ENCODE measurements at places on chromosomes 6 and 20.

DNA sequence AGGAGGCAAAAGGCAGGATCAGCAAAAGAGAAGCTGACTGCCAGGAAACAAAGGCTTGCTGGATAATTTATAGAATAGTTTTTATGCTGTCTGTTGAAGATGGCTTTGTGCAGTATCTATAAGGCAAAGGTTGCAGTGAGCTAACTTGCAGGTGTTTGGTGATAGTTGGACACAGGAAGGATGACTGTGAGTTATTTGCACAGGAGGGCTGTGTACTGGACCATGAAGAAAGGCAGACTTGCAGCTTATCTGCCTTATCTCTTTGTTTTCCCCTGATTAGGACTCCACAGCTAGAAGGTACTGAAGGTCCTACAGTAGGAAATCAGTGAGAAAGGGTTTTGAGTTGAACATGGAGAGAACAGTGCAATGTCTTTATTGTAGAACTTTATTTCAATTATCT is 2.1 kb downstream of the BTN1A1 start:
- DNase-seq, result no peak

DNA sequence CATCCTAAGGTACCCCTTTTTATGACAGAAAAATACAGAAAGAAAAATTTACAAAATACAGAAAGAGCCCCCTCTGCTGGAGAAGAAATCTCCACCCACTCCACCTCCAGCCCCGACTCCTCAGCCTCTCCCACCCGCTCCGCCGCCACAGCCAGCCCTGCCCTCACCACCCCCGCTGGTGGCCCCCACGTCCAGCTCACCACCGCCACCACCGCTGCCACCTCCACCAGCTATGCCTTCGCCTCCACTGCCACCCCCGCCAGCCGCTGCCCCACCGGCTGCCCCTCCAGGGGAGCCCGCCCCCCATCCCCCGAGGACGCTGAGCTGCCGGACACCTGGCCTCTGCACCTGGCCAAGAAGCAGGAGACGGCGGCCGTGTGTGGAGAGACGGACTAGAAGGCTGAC is 17.7 kb downstream of the WFDC2 start:
- no peak for DNase-seq

DNA sequence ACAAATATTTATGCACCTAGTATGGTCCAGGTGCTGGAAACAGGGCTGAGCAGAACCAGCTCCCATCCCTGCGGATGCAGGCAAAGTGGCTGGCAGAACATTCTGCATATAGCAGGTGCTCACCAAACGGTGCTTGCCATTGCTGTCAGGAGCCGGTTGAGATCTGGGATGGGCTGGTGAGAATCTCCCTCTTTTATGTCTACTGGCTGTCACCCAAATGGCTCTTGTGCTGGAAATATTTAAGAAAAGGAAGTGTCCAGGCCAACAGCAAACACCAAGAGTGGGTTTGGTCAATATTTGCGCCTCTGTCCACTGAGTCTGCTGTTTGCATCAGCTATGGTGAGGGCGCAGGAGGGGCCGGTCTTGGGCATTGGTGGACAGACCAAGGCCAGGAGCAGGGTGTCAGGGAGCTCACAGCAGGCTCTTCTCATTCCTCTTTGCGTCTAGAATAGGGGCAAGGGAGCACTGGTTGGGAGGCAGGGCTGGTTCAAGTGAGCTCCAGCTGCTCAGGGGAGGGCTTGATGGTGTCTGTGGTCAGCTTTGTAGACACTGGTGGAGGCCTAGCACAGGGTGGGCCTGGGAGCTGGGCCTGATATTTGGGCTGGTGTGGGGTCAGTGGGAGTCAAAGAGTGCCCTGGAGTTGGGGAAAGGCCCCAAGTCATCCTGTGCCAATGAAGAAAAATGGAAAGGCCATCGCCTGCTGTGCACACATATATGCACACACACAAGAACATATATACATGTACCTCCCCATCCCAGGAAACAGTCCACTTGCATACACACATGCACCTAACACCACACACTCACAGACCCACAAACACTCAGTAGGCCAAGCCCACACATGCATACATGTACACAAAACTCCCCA is 1.4 kb upstream of the BPIFB2 start:
- no peak for DNase-seq

DNA sequence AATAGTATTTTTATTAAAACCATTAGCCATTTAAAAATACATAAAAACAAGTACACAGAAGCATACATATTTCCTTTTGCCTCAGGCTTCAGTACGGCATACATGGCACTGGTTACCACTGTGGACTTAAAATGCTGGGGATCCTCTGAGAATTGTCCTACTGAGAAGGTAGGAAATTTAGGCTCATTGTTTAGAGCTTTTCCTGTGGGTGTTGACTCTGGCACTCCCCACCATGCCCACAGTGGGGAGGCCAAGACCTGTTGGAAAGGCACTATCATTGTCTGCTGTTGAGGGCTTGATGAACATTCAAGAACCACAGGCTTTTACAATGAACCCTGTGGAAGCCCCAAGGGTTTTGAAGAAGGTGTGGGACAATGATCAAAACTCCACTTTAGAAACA is 473.4 kb downstream of the BTBD3 start:
- no peak for DNase-seq

DNA sequence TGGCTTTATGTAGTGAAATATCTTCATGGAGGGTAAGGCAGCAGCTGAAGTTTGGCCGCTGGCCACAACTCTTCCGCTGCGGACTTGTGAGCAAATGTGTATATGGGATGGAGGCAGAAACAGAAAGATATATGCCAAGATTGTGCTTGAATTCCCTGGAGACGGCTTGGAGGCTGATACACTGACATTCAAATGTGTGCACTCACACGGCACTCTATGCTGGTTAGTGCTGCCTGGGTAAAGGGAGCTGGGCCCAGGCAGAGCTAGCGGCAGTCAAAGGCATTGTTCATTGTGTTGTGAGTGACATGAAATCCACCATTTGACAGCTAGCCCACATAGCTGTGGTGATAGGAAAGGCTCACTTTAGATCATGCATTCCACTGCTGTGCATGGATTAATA is 202.7 kb downstream of the CLIC5 start:
- DNase-seq, result no peak

DNA sequence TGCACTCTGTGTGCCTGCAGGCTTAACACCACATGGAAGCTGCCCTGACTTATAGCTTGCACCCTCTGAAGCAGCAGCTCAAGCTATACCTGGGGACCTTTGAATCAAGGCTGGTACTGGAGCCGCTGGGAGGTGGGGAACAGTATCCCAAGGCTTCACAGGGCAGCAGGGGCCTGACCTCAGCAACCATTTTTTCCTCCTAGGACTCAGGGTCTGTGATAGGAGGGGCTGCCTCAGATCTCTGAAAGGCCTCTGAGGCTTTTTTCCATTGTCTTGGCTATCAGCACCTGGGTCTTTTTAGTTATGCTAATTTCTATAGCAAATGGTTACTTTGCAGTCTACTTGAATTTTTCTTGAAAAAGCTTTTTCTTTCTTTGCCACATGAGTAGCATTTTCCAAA is 80.2 kb upstream of the OPRM1 start:
- DNase-seq, result no peak

- no peak for DNase-seq
These were observed 180.6 kb downstream of the PTPRK start for GRCh38 chr6:128339635-128340450.

DNA sequence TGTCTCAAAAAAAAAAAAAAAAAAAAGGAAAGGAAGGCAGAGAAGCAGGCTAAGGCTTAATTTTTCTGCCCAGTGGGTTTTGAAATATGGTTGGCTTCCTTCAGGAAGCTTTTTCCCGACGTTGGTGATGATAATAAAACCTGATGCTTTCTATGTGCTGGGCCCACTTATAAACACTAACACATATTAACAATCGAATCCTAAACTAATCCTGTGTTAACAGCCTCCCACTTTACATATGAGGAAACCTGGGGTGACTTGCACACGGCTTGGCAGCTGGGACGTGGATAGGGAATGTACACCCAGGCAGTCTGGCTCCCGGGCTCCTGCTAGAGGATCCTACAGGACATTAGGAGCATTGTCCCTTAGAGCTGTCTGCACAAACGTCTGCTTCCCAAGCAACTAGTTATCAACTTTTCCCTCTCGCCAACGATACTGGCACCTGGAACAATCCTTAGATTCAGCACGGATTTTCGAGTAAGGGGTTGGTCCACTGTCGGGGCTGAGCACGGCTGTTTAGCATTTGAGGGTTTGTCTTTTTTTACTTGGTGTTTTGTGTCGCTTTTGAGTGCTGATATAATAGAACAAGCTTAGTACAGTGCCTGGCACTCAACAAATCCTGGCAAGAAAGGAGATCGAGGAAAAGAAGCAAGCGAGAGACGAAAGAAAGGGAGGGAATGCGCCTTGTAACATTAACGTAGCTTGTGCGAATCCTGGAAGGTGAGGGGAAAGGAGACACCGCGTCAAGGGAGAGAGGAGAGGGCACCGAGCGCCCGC is 622 bp upstream of the KIZ start:
- peak; percentile 54 for DNase-seq

- DNase-seq, result peak; percentile 71
These were observed at the start of gene ECI2 for GRCh38 chr6:4134841-4135664. Gene ECI2 (minus strand): TSS chr6:4135575. CDS start chr6:4135560, 15 bp downstream.

- peak; percentile 90 for DNase-seq
These were observed 2.3 kb downstream of the CCND3 start for GRCh38 chr6:41939176-41939847.

- no peak for DNase-seq
These were observed 60.3 kb upstream of the PTPN1 start for GRCh38 chr20:50449738-50450492.

DNA sequence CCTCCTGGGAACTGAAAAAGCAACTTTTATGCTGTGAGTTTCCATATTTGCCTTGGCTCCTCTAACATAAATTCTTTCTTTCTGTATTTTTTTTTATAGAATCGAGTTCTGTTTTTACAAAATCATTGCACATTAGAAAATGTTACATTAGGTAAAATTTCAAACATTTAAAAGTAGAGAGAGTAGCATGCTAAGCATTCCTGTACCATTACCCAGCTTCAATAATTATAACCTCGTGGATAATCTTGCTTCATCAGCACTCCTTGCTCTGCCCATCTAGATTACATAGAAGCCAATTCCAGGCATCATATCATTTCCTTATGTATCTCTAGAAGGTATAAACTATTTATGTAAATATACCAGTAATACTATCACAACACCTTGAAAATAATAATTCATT is 15.4 kb upstream of the FBXO30 start:
- no peak for DNase-seq

DNA sequence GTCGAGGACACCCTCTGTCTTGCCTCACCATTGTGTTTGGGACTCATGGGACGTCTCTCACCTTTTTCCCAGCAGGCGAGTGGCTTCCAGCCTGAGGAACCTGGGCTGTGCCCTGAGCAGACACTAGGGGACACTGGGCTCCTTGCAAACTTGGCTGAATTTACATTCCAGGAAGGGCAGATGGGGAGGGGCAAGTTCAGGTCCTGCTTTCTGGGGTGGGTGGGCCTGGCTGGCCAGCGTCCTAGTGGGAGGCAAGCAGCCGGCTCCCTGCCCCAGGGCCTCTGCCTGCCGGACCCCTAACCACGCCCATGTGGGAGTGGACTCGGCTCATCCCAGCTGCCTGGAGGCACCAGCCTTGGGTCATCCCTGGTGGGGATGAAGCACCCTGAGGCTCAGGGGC is 48.2 kb upstream of the MLN start:
- DNase-seq, result no peak

GRCh38 chr6:90386399-90387382 is 90.0 kb upstream of the BACH2 start:
- no peak for DNase-seq

DNA sequence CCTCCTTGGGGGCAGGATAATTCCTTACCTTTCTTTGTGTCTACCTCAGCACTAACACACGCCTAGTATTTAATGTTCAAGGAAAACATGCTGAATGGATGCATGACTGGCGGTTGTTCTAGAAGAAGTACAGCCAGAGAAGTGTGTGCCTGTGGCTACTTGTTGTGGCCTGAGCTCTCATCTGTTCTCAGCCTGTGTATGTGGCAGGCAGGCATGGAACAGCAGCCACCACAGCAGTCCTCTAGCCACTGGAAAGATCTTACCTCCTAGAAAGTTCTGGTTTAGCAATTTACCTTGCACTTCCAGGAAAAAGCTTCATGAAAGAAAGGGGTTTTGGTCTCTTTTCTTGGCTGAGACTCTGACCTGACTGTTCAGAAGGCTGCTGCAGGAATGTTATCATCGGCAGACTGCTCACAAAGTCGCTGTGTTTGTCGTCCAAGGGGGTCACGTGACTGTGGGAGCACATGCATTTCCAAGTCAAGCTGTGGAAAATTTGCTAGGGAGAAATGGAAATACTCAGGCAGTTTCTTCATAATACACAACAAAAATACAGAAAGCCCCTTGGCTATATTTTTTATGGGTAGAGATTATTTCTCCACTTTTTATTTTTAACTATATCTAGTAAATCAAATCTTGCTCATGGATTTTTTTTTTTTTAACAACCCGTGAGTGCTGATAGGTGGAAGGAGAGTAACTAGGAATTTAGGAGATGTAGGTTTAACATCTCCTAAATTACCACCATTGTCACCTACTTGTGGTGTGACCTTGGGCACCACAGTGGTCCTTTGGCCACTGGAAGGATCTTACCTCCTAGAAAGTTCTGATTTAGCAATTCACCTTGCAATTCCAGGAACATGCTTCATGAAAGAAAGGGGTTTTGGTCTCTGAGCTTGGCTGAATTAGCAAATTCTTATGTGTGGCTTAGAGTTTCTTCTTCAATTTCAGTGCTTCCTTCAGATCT is 110.8 kb upstream of the GPR6 start:
- peak; percentile 10 for DNase-seq

DNA sequence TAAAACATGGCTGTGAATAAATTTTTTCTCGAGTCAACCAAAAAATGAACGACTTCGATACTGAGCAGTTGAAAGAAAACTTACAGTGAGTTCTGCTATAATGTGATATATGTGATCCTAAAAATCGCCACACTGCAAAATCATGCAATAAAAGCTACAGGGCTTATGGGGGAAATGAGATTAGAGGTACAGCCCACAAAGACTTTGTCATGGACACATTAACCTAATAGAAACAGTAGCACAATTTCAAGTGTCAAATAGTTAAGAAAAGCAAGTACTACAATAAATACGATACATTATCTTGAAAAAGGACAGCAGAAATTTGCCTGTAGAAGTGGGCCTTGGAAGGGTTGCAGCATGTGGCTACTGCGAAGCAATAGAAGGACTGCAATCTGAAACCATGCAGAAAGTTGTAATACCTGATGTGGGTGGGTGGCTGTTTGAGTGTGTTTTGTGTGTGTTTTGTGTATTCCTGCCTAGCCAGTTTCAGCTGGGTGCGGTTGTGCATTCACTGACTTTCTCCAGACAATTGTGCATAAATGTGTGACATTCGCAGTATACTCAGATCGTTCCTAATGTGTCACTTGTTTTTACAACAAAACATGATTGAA is 79.1 kb downstream of the RPP40 start:
- DNase-seq, result no peak

- DNase-seq, result no peak
These were observed 22.9 kb downstream of the HTR1B start for GRCh38 chr6:77440206-77440976.

GRCh38 chr6:29563435-29563965 is 4.0 kb upstream of the UBD start:
- no peak for DNase-seq

DNA sequence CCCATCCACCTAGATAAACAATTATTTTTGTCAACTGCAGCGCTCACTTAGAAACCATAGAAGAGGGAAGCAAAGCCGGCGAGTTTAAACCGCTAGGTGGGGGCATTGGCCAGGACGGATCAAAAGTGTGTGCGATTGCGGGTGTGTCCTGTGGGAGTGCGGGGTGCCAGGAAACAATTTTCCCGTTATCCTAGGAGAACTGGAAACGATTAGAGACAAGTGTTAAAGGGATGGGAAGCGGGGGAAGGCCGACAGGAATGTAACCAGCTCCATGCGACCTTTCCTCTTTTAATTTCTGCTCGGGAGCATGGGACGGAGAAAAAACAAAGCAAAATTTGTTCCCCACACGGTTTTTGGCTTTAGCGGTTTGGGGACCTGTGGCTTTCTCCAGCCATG is 2.8 kb upstream of the HTR1B start:
- DNase-seq, result peak; percentile 77

Measured in LHCN-M2 (cell line).